NCI-H187 treated with DMSO at 0.1 percent for 48 hours (cell line): ENCODE measurements at places on chromosomes 5 and 9.

- DNase-seq, result no peak
Observed at GRCh38 chr5:42751044-42751443, 5.6 kb upstream of the CCDC152 start.

GRCh38 chr9:87787735-87788134 is 61.8 kb downstream of the CTSL start:
- DNase-seq, result no peak

DNA sequence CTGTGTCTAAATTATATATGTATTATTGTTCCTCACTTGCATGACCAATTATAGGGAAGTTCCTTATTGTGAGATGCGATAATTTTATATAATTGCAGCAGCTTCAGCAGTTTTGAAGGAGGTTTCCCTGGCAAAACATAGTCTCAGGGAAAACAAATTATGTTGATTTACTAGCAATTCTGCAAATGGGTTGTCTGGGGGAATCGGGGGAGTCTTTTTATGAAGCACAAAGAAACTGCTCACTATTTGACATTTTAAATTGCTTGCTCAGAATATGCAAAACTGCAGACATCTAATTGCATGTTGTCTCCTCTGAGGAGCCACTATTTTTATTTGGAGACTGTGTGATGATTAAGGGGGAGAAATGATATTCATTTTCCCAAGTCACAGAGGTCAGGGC is 361.6 kb downstream of the YTHDC2 start:
- no peak for DNase-seq

- DNase-seq, result no peak
Observed at GRCh38 chr9:110076894-110077725, 130.8 kb downstream of the C9orf152 start.

- no peak for DNase-seq
Observed at GRCh38 chr5:136211282-136212040, 18.5 kb upstream of the SMIM32 start.

DNA sequence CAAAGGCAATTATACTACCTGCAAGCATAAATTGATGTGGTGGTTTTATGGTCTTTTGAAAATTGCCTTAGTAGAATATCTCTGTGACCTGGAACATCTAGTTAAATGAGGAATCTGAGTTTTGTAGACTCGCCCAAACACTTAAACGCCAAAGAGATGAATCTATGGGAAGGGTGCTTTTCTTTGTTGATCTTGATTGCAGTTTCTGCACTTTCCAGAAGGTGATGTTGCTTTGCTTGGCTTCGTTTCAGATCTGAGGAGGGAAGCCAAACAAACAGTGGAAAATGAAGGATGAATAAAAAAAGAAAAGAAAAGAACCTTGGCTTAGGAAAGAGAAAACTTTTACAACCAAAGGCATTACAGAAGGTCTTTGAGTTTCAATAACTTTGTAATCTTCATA is 1021.2 kb downstream of the NR2F1-AS1 start:
- DNase-seq, result no peak
